ENCODE measurements at places on chromosomes 6 and 20.

- DNase-seq, result no peak
These were observed 5.2 kb downstream of the TENT5A start for GRCh38 chr6:81747327-81747726.

GRCh38 chr20:15951658-15952057, 621.6 kb downstream of the KIF16B start:
- no peak for DNase-seq

- DNase-seq, result peak; percentile 46
These were observed 97.2 kb downstream of the TULP4 start for GRCh38 chr6:158409451-158409850.

DNA sequence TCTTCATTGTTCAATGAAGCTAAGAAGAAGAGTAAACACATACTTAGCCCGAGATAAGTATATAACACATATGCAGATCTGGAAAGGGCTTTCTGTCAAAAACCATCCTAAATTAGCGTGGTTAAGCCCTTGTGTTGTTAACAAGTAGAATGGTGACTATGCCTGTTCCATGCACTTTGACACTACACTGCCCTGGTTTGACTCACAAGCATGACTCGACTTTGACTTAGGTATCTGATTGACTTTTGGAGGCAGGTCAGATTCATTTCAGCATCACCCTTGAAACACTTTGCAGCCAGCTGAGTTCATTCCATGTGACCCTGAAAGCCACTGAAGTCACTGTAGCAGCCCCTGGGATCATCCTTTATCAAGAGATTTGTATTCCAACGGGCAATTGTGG, 239.8 kb downstream of the TBX18 start:
- DNase-seq, result no peak

DNA sequence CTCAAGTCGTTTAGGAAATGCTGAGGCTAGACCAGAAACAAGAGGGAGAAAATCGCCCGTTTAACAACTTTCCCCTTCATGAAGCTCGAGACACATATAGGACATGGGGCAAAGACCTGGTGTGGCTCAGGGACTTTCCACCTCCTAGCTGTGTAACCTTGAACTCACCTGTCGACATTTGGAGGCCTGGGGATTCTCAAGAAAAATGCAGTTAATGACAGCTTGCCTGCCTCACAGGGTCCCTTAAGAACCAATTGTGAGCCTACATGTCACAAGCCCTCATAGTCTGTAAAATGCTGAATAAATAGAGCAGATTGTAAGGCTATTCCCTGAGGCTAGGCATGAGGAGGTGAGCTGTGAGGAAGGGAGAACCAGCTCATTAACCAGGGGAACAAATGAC, 35.1 kb downstream of the MGME1 start:
- no peak for DNase-seq

DNA sequence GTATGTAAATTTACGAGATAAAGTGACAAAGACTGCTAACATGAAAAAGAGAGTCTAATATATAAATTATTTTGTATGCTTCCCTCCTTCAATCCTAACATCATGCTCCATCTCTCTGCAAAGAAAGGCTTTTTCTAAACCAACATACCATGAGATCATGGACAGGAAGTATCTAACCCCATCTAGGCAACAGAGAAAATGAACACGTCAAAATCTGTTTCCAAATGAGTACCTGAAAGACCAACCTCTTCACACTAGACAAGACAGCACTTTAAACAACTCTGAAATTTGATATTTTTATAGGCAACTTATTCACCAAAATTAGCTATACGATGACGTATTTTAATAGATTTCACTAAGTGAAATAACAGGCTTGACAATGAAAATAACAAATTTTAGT, 54.6 kb downstream of the MAN1A1 start:
- no peak for DNase-seq

GRCh38 chr6:23175391-23175790, 606.0 kb downstream of the HDGFL1 start:
- DNase-seq, result no peak

- peak; percentile 33 for DNase-seq
These were observed 15.0 kb downstream of the CPNE5 start for GRCh38 chr6:36824253-36824652.

DNA sequence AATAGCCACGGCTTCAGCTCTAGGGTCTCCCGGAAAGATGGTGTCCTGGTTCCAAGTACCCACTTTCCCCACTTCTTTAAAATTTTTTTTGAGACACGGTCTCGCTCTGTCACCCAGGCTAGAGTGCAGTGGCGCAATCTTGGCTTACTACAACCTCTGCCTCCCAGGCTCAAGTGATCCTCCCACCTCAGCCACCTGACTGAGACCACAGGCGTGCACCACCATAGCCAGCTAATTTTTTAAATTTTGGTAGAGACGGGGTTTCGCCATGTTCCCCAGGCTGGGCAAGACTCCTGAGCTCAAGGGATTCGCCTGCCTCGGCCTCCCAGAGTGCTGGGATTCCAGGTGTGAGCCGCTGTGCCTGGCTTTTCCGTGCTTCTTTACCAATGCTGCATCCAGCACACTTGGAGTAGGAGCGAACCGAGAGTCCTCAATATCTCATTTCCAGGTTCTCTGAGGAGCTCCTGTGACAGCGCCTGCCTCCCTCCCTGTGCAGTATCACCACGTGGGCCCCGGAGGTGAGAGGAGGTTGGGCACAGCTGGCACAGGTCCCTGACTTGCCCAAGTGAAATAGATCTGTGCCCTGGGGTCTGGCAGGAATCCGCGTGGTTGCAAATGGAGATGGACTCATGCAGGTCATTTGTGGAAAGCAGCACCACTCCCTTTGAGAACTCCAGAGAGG, 37.3 kb downstream of the EZR start:
- DNase-seq, result no peak

DNA sequence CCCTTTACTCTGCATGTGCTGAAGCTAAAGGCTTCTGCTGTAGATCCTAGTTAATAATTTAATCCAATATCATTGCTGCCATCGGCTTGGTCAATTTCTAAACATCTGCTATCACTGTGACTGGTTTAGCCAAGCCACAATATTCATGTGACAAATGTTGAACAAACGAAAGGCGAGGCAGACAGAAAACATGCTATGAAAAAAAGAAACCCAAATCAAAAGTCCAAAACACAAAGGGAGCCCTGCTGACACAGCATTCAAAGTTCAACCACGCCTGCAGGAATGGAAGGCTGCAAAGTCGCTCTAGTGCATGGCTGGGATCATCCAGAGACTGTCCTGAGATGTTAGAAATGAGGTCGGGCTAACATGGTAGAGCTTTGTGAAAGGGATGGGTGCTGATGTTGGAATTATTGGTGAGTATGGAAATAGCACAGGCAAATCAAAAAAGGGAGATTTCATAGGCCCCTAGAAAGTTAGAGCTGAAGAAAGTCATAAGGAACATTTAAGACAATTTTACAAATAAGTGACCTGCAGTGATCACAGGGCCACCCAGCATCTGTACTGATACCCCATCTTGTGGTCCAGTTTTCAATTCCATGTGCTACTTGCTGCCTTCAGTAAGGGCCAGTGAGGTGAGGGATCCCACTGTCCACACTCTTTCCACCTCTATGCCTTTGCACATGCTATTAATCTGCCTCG, 8.8 kb upstream of the NHSL1 start:
- no peak for DNase-seq

- DNase-seq, result no peak
These were observed 312.8 kb upstream of the SPTLC3 start for GRCh38 chr20:12695937-12696336.

GRCh38 chr20:5654557-5654956, 95.6 kb upstream of the SHLD1 start:
- DNase-seq, result no peak

DNA sequence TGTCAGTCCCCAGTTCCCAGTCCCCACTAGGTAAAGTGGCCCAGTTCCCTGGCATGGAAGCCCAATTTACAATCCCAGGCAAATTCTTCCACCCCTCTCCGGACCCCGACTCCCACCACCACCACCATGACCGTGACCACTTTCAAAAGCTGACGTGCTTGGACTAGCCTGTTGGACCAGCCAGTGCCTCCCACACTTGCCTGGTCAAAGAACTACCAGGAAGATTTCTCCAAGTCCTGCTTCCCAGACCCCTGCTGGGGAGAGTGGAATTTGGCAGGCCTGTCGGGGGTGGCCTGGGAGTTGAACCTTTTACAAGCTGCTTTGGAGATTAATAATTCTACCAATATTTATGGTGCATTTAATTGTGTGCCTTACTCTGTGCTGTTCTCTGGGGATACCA, 1.4 kb upstream of the PTPRT start:
- no peak for DNase-seq

- DNase-seq, result no peak
These were observed 38.0 kb downstream of the PKHD1 start for GRCh38 chr6:52049252-52050050.

DNA sequence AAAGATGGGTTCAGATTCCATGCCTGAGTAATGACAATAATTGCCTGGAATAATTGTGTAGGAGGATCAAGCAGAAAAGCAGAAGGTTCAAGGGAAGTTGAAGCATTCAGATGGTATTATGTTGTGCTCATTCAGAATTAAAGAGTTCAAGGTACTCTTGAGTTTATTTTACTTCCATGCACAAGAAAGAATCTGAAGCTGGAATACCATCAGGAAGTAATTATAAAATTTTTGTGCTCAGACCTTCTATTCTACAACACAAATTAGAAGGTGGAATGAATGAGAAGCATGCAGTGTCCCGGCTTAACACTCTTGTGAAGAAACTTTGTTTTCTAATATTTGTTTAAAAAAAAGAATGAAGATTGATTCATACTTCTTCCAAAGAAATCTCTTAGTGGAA, 139.4 kb upstream of the ENPP5 start:
- no peak for DNase-seq

DNA sequence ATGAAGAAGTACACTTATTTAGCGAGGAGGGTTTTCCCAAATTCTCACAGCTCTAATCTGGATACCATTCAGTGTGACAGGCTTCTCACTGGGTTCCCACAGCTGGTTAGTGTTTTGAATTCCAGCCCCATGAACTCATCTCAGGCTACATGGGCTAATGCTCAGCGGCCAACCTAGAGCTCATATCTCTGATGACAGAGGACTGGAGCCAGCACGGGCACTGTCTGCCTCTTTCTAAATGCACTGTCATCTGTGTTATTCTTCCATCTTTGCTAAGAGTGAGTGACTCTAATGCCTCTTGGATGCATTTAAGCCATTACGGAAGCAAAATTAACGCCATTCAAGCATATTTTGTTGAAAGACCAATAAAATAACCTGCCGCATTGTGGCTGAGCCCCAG, 308.9 kb upstream of the JAG1 start:
- peak; percentile 47 for DNase-seq

- DNase-seq, result peak; percentile 72
These were observed at the start of gene TOX2 for GRCh38 chr20:43914311-43915210. TSS of gene TOX2 (plus strand) at chr20:43914852. CDS start at chr20:43914892, 40 bp downstream.

- no peak for DNase-seq
These were observed 11.1 kb downstream of the BTN2A1 start for GRCh38 chr6:26468829-26469228.

DNA sequence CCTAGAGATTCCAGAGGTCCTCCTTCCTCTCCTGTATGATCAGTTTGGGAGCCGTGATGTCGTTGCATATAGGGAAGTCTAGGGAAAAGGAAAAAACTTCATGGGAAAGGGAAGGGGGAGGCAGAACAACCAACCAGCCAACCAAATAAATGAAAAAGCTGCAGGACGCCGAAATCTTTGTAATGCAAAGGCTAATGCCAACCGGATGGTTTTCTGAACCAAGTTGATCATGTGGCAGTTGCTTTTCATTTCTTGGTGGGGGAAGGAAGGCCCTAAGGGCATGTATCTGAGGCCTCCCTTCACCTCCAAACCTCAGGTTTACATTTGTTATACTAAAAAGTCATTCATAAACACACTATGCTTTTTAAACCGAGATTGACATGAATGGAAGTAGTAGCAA, 167.2 kb downstream of the ARID1B start:
- DNase-seq, result no peak

DNA sequence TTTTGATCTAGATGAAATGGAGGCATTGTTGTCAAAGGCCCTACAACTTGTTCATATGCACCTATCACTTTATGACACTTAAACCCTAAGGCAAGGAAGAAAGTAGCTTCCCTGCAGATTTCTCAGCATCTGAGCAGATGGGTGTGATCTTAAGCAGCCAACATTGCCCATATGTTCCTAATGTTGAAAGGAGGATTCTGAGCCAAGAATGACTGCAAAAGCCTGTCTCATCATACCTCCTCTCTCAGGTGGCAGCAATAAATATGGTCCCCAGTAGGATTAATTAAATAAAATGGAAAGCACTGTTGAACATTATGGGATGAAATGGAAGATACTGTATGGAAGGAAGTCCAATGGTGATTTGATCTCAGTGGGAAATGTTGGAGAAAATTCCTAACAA, 538.1 kb upstream of the MAN1A1 start:
- no peak for DNase-seq

GRCh38 chr6:132866762-132867449, 52.5 kb downstream of the RPS12 start:
- no peak for DNase-seq

DNA sequence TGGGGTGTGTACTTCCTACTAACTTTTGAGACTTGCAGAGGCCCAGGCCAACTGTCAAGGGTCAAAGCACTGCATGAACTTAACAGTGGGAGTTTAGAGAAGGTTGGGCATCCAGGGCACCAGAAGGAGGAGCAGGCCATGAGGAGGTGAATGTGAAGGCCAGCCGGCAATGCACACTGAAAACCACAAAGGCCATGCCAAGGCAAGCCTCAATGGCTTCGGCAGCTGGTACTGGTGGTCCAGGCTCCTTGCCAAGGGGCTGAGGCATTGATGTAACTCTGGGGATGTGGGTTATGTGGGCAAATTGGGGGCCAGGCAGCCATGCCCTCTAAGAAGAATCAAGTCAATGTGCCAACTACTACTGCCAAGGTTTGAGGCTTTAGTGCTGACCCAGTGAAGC, 222.4 kb downstream of the UNC5CL start:
- no peak for DNase-seq

DNA sequence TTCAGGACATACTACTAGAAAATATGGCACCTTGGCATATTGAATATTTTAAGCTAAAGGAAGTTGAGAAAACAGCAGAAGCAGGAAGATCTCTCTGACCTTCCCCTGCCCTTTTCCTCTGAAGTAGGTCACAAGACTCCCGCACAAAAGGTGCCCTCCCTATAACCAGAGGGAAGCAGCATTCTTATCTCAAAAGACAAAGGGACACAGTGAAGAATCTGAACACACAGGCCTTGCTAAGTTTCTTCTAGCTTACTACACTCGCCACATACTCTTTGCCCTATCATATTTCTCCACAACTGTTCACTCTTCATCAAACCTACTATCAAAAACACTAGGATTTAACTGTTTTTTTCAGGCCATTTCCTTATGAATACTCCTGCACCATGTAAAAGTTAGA, 151.2 kb downstream of the ELOVL4 start:
- DNase-seq, result no peak

- no peak for DNase-seq
These were observed 84.2 kb downstream of the MRPL14 start for GRCh38 chr6:44042989-44043478.

- DNase-seq, result no peak
These were observed 5.6 kb downstream of the MDFI start for GRCh38 chr6:41643899-41644269.

All from lung (tissue), 17 donors.